ENCODE measurements at places on chromosomes 7 and 10. TPM values are rescaled to one million over a fixed set of nuclear protein-coding genes. Genes with fewer than 3 reads are reported as not detected.

RPEL1 gene
- total RNA-seq: not detected

SCART1 gene
- total RNA-seq: 1.0 TPM

SPDYE16 gene
- not detected for total RNA-seq

GBX1 gene
- not detected for total RNA-seq

NKX2-3 gene
- total RNA-seq: not detected

DNA sequence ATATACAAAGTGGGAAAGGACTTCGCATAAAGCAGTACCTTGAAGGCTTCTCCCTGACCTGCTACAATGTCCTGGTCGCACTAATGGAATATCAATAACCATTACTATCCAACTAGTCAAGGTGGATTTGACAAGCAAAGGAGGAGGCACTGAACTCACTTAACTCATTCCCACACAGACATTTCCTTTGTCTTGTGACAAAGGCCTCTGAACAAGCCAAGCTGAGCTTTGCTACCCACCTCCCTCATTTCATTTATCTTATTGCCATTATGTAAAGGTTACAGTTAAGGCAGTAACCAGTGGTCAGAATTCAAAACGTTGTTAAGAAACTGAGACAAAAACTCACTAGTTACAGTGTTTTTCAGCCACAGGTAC is 7.3 kb downstream of the ELMO1 start:
- no peak for DNase-seq

DNA sequence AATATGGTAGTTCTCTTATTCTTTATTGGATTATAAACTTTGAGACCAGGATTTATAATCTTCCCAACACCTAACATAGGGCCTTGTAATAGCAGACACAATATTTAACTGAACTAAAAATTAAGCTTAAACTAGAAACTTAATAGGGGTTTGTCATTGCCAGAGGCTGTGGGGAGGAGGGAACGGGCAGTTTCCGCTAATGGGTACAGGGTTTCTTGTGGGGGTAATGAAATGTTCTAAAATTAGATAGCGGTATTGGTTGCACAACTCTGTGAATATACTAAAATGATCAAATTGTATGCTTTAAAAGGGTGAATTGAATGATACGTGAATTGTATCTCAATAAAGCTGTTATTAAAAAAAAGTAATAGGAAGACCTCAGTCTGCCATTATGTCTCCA is 45.4 kb downstream of the NT5C2 start:
- no peak for DNase-seq

- peak; percentile 77 for DNase-seq
Observed at GRCh38 chr7:106623853-106624252, 37.1 kb downstream of the CCDC71L start.

GRCh38 chr7:100681491-100682227 is 8.1 kb downstream of the GNB2 start:
- DNase-seq: no peak

GRCh38 chr10:72334196-72334824 is 20.4 kb downstream of the DNAJB12 start:
- DNase-seq: peak; percentile 82

GRCh38 chr10:516764-517163 is 172.7 kb downstream of the DIP2C start:
- no peak for DNase-seq

DNA sequence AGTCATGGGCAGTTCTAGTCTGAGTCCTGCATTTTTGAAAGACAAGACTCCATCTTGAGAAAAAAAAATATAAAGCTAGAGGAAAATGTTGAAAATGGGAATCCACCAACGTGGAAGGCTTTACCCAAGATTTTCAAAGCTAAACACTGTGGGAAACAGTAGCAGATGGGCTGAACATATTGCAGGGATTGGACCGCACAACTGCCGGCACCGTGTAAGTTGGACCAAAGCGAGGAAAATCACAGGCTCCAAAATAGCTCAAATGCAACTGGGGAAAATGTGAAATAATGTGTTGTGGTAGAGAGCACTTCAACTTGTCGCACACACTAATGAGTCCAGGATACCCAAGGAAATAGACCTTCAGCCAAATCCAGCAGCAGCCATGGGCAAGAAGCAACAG is 26.4 kb upstream of the ADRB1 start:
- no peak for DNase-seq

- no peak for DNase-seq
Observed at GRCh38 chr7:17674166-17674942, 265.9 kb downstream of the SNX13 start.

DNA sequence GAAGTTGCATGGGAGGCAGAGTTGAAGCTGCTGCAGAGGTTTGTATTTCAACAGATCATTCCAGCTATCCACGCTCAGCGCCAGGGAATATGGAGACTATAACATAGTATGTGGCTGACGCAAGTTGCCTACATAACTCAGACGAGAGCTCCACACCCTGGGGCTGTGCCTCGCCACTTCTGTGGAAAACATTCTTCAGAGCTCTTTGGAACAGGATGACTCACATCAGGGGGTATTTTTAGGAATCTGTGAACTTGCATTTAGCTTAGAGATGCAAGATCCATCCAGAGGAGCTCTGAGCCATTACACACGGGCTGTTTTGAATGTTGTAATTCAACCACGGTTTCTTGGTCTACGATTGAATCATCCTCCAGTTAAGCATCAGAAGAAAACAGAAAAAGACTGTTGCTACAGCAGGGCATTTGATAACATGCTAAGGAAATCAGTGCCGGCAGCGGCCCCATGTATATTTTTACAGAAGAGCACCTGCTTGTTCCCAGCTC is 481.5 kb upstream of the AKR1E2 start:
- peak; percentile 98 for DNase-seq

DNA sequence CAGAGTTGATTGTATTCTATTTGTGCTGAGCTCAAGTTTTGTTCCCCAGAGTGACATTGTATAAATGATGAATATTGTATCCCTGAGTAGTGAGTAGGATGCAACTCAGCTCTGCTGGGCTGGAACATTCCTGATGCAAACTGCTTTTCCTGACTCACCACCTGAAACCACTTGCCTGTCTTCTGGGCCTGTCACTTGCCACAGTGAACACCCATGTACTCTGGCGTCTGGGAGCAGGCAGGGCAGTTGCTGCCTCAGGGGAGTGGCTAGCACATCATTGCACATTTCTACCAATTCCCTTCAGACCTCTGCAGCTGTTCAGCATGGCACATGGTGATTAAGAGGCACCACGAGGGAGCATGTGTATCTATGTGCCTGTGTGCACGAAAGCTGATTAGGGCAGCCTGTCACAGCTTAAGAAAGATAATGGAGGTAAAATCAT is 157.3 kb downstream of the SND1 start:
- DNase-seq: peak; percentile 100

GRCh38 chr7:27918503-27918902 is 178.5 kb downstream of the TAX1BP1 start:
- no peak for DNase-seq

DNA sequence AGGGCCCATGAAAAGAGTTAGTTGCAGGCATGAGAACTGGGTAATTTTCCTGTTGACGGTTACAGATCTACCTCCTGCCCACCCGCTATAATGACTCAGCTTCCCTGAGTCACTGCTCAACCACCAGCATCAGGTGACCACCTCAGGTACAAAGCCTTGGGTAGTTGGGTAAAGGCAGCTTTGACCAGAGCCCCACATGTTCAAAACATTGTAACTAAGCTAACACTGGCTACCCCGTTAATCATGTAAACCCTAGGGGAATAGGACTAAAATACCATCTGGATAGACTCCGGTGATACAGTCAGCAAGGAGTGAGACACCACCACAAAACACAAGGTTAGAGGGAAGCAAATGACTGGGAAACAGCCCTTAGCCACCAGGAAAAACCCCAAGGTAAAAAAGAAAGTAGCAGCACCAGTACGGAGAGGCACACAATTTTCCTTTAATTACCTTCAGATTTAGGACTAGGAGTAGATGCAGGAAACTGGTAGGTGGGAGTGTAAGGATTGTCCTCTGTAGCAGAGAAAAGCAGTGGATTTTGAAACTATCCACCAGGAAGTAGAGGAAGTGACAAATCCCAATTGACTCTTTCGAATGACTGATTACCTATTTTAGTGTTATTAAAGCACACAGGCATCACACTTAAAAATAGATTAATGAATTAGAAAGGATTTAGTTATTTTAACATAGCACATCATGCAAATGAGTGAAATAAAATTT is 103.5 kb upstream of the PDLIM1 start:
- peak; percentile 6 for DNase-seq

- DNase-seq: no peak
Observed at GRCh38 chr10:29329420-29329819, 40.5 kb downstream of the LYZL1 start.

DNA sequence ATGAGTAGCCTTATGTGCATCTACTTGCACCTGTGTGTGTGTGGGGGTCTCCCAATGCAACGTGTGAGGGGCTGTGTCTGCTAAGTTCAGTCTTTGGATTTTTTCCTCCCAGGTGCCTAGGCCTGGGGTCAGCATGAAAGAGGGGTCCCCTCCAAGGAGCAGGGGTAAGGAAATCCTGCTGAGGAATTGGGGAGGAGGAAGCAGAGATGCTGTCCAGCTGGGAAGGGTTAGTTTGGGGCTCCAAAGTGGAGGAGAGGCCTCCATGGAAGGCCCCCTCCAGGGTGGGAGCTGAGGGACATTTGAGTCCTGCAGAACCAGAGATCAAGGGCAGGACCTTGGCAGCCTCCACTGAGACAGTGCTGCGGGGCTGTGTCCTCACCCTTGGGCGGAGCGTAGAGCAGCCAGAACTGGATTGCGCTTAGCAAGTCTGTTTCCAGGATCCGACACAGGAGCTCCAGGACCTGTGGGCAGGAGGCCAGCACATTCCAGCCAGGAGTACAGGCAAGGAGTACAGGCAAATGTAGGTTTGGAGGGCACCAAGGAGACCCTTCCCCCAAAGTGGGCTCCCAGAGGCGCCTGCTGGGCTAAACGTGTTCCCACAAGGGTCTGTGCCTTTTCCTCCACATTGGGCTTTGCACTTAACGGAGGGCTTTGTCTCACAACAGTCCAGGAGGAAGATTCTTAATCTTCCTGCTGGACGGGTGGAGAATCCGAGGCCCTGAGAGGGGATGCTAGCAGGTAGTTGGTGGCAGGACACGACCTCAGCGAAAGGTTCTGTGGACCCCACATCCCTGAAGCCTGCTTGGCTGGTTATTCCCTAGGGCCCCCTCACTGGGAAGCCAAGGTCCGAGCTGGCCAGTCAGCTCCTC is 10.1 kb downstream of the TBATA start:
- DNase-seq: no peak

DNA sequence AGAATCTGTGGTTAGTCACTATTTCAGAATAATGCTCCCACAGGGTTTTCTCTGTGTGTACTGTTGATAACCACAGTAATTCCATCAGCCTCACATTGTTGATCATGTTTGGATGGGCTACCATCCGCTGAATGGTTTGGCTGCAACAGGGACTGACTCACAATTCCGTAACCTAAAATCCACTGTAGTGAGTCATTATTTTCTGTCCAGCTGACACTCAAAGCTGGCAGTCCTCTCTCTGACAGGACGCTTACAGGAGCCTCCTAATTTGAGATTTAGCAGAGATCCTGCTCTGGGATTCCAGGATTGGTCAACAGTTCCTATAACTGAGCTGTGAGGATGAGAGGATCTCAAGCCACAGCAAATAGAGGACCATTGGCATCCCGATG is 32.7 kb downstream of the VWA2 start:
- peak; percentile 95 for DNase-seq

DNA sequence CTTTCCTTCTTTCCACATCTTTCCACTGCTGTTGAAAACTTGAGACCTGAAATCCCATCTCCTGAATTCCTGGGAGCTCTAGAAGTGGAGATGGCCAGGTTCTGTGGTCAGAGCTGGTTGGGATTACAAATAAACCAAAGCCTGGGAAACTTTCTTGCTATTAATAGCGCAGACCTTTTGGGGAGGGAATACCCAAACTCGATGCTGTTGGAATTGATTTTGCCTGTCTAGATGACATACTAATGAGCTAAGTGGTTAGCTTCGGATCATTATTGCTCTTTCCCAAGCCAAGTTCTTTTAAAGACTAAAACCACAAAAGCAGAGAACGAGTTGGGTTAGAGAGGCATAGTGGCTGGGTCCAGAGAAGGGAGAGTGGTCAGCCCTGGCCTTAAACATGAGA is 76.6 kb downstream of the TCF7L2 start:
- peak; percentile 55 for DNase-seq

- no peak for DNase-seq
Observed at GRCh38 chr10:16909271-16909767, 92.1 kb upstream of the RSU1 start.

GRCh38 chr7:85184599-85185423 is 2.0 kb downstream of the SEMA3D start:
- DNase-seq: no peak

DNA sequence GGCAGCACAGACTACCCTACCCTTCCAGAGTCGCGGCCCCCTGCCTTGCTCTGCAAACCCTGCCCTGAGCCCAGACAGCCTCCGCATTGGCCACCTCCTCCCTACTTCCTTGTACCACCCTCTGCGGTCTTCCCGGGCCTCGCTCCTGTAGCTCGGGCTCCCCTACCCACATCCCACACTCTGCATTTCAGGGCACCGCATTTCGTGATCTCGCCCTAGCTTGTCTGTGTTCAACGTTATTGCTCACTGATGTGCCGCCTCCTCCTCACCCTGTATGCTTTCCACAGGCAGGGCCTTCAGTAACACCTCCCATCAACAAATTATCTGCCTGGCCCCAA is 6.6 kb downstream of the PDIA4 start:
- no peak for DNase-seq

- no peak for DNase-seq
Observed at GRCh38 chr10:113425541-113425951, 127.3 kb upstream of the HABP2 start.

- no peak for DNase-seq
Observed at GRCh38 chr7:151437159-151437553, 2.8 kb downstream of the CRYGN start.

- DNase-seq: no peak
Observed at GRCh38 chr10:124710266-124710881, 33.8 kb downstream of the FAM53B start.

GRCh38 chr7:122423591-122423990 is 119.0 kb upstream of the FEZF1 start:
- DNase-seq: no peak

DNA sequence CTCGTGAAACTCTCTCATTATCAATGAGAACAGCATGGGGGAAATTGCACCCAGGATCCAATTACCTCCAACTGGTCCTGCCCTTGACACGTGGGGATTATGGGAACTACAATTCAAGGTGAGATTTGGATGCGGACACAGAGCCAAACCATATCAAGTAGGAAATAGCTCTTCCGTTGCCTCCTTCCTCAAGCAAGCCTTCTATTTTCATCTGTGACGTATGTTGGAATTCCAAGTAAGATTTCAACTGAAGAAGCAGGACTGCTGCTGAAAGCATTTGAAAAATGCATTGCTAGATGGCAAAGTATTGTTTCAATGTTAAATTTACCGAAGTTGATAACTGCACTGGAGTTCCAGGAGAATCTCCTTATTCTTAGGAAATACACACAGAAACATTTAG is 178.1 kb upstream of the GALNT17 start:
- DNase-seq: no peak

GRCh38 chr7:15087771-15088170 is 185.2 kb upstream of the DGKB start:
- DNase-seq: no peak

- DNase-seq: peak; percentile 20
Observed at GRCh38 chr7:155323001-155323638, 25.4 kb downstream of the INSIG1 start.
